ENCODE measurements at places on chromosomes 1 and 21. TPM values are rescaled to one million over a fixed set of nuclear protein-coding genes. Genes with fewer than 3 reads are reported as not detected.

MXRA8 gene
- 21.8 TPM for total RNA-seq

HRNR gene
- total RNA-seq = not detected

BCAR3 gene
- total RNA-seq = 17.8 TPM

ERG gene
- 18.1 TPM for total RNA-seq

TCEANC2 gene
- total RNA-seq = 4.7 TPM

LDLRAD2 gene
- not detected for total RNA-seq

FAF1 gene
- total RNA-seq = 80.4 TPM
